ENCODE measurements at places on chromosomes 12 and 14.

GRCh38 chr12:118327391-118327790 is 45.3 kb downstream of the TAOK3 start:
- peak; percentile 29 for DNase-seq

DNA sequence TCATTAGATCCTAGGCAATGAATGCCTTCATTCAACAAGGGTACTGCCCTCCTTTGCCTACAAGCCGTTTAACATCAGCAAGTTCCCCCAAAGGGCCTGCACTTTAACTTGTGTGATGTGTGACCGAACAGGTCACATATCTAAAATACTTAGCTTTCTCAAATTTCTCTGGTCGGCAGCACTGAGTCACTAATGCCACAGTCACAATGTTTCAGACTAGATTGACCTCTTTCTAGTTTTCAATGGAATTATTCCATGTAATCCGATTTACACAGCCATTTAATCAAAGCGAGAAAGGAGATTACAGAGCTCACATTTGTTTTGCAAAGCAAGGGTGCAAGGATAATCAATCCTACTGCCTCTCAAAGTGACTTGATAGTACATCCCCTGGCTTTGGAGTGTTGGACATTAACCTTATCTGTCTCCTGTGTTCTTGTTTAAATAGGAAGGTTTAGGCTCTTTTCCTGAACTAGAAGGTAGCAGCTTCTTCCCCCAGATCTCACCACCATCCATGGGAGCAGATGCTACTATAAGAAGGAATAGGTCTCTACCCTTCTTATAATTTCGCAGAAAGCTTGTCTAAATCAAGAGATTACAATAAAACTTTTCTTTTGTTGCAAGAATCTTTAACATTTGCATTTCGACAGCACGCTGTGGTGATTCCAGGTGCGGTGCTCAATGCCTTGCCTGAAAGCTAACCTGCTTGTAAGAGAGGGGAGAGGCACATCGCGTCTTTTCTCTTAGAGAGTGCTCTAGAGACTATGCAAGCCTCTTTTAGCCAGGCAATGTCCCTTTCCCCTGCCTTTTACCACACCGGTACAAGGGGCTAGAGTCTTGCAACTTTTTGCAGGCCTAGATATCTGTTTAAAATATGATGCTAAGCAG is 1.8 kb downstream of the KITLG start:
- DNase-seq = peak; percentile 26

DNA sequence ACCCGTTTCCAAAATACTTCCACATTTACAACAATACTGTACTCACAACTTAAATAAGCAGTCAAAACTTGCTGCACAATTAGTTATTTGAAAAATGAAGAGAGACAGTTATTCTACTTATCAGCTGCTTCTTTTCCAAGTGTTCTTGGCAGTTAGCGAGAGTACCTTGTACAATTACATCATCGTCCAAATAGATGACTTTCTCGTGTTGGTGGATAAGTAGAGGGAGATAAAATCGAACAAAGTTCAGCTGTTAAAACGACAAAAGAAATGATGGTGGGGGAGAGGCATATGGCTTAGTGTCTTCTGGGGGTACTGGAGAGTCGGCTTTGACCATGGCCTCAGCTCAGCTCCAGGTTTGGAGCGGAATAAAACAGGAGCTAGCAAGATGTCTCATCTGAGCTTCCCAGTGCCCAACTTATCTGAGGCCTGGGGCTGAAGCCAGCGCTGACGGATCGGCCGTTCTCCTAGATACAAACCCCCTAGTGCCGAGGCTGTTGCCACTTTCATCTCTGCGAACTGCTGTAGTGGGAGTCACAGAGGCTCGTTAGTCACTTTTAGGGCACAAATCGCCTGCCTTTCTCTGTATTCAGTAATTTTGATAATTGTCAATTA is 31.7 kb downstream of the TDG start:
- DNase-seq = no peak

- no peak for DNase-seq
Observed at GRCh38 chr14:32400480-32400879, 71.4 kb downstream of the AKAP6 start.

DNA sequence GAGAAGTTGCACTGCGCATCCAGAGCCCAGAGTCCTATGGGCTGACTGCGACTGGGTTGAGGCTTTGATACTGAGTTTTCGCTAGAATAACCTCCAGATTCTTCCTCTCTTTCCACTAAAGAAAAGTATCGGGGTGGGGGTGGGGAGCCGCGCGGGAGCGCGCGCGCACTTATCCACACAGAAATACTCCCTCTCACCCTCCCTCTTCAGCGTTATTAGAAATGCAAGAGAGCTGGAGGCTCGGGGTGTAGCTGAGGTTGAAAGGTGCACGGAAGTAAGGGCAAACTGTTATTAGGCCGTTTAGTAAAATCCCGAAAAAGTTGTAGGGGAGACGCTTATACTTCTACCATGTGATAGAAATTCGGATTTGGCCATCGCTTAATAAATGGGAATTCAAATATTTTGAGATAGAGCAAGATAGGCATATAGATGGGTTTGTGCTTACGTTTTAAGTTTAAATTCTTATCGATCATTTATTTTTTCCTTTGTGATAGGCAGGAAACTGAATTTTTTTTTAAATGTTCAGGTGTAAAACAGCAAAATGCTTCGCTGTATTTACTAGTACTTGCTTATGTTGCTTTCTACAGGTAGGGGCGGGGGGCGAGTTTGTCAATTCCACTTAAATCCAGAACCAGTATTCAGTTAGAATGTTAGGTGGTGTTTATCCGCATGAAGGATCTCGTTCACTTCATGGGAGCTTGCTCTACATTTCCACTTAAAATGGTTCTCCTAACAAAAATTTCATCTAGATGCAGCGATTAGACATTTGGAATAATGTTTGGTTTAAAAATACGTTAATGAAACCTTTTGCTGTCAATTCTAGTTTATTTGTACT is 1.1 kb downstream of the ARHGAP5 start:
- DNase-seq = peak; percentile 61

DNA sequence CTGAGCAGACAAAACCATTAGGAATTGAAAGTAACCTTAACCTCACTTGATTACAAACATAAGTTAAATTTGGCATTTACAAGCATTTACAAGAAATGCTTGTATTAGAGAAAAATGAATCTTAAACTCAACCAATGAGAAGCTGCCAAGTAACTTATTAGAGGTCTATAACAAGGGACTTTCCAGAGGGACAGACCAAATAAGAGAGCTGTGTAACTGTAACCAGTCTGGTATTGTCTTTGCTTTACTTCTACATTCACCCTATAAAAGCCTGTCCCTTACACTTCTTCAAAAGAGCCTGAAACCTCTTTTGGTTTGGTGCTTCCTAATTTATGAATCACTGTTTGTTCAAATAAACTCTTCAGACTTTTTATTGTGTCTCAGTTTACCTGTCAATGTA is 450.0 kb upstream of the FAR2 start:
- no peak for DNase-seq

GRCh38 chr14:96362071-96362964 is 823 bp downstream of the ATG2B start:
- peak; percentile 66 for DNase-seq

DNA sequence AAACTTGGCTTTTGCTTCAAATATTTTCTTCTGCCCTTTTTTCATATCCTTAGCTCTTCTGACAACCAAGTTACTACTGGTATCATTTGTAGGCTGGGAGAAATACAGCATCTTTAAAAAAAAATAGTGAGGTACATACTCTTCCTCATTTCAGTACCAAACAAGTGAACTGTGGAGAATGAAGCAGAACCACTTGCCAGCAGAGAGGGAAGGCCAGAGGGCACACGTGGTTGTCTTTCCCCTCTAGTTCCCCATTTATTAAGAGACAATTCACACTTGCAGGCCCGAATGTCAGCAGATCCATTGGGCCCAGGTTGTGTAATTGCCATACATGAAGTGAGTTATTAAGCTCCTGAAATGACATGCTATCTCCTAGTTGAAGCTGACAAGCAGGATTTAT is 3.2 kb downstream of the SUSD6 start:
- no peak for DNase-seq

- no peak for DNase-seq
Observed at GRCh38 chr14:50882932-50883826, 11.3 kb downstream of the ABHD12B start.

DNA sequence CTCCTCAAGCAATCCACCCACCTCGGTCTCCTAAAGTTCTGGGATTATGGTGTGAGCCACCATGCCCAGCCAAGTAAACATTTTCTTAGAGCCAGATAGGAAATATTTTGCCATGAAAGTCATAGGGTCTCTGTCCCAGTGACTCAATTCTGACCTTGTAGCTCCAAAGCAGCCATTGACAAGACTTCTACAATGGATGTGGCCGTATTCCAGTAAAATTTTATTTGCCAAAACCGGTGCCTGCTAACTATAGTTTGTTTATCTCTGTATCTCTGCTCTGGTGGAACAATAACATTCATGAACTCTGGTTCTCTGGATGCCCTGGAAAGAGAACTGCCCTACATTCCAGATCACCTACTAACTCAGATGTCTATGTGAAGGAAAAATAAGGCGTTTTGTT is 54.6 kb upstream of the USP44 start:
- no peak for DNase-seq

DNA sequence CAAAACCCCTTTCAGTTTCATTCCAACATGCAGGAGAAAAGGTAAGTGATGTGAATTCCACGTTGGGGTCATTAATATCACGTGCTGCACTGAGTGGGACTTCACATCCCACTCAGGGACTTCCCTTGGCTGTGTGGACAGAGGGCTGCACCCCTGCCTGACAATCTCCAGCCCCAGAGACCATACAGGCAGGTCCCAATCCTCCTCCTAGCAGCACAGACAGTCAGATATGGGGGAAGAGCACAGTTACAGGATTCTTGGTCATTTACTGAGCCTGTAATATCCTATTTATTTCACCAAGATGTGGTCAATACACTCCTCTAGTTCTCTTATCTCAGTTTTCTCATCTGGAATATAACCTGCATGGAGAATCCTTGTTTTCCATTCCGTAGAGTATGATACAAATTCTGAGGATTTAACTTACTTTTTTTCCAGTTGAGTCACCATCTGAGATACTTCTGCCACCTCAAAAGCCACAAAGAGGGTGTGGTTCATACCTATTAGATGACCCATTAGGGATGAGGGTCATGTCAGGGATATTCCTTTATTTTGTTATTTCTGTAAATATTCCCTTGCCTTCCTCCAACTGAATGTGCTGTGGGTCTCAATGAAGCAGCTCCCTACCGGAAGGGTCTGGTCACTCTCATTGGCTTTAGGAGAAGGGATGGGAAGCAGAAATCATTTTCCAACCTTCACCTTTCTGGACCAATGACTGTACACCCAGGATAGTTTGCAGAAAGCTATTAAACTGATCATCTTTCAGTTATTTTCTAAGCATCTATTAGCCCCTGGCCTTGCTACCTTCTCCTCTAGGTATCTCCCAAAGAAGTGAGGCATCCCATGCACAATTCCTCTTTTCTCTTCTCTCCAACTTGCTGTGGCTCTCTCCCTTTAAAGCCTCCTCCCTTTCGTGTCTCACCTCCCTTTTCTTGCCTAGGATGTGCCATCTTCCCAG is 43.0 kb upstream of the NTF3 start:
- DNase-seq = no peak

DNA sequence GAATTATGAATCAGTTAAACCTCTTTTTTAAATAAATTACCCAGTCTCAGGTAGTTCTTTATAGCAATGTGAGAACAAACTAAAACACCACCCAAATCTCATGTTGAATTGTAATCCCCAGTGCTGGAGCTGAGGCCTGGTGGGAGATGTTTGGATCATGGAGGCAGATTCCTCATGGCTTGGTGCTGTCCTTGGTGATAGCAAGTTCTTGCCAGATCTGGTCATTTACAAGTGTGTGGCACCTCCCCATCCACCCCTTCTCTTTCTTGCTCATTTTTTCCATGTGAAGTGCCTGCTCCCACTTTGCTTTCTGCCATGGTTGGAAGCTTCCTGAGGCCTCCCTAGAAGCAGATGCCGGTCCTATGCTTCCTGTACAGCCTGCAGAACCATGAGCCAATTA is 102.1 kb upstream of the ANO4 start:
- no peak for DNase-seq

- no peak for DNase-seq
Observed at GRCh38 chr14:33598582-33598981, 352.3 kb downstream of the EGLN3 start.
